ENCODE measurements at places on chromosomes 2 and 18.
A peak's percentile ranks its signal among the peaks of the same experiment; 100 is the strongest.

DNA sequence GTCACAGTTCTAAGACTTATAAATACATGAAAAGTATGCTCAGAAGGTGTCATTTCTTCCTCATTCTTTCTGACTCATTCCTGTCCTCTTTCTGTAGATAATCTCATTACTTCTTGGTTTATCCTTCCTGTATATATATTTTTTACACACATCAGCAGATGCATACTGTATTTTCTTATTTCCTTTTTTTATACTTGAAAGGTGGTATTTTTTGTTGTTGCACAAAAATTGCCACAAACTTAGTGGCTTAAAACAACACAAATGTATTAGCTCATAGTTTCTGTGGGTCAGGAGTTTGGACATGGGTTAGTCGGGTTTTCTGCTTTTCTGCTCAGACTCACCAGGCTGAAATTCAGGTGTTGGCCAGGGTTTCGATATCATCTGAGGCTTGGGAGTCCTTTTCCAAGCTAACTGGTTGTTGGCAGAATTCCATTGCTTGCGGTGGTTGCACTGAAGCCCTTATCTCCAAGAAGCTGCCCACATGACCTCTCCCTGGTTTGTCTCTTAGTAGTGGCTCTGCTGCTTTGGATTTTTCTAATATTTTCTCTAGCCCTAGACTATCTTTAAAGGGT lies 162.6 kb downstream of the FMNL2 start:
- no peak for DNase-seq

GRCh38 chr18:60826346-60826745 lies 453.8 kb upstream of the MC4R start:
- no peak for DNase-seq

DNA sequence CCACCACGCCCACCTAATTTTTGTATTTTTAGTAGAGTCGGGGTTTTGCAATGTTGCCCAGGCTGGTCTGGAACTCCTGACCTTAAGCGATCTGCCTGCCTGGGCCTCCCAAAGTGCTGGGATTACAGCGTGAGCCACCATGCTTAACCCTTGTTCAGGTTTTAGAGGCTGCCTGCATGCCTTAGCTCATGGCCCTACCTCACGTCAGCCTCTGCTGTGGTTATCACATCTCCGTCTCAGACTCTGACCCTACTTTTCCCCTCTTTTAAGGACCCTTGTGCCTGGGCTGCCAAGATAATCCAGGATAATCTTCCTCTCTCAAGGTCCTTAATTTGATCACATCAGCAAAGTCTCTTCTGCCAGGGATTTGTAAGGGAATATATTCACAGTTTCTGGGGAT lies 98.2 kb upstream of the PMAIP1 start:
- DNase-seq, result no peak

GRCh38 chr2:241724259-241724974 lies 10.0 kb upstream of the D2HGDH start:
- DNase-seq, result no peak

DNA sequence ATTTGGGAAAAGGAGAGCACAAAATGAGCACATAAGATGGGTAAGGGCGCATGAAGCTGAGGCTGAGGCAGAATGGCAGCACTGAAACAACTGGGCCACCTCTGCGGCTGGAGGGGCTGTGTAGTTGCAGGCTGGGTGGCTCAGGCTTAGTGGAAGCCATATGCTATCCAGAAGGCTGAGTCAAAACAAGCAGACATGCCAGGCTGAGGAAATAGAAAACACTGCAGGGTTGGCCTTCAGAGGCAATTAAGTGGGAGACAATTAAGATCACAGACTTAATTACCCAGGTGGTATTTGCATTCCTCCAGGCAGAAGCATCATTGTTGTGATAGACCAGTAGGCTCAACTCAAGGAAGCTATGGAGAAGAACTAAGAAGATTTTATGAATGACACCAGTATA lies 11.4 kb upstream of the XPO1 start:
- no peak for DNase-seq

GRCh38 chr2:63444565-63445288 lies 143.6 kb downstream of the WDPCP start:
- DNase-seq, result no peak

GRCh38 chr18:68017385-68017784 lies 500.9 kb upstream of the DSEL start:
- no peak for DNase-seq

DNA sequence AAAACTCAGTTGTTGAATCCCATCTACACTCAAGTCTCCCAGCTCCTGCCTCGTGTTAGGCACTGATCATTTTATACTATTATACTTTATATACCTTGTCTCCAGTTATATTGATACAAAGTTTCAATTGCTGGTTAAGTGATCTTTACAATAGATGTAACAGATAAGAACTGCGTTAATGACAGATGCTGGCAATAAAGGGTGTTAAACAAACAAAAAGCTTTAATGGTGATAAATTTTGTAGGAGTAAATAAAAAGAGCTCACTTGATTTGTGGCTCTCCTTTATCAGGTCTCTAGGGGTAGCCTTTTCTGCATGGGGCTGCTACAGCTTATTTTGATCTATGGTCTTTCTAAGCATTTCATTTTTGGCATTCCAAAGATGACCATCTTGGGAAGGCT lies 106.9 kb upstream of the GAREM1 start:
- DNase-seq, result no peak

GRCh38 chr2:144447535-144447934 lies 72.4 kb downstream of the ZEB2 start:
- no peak for DNase-seq

DNA sequence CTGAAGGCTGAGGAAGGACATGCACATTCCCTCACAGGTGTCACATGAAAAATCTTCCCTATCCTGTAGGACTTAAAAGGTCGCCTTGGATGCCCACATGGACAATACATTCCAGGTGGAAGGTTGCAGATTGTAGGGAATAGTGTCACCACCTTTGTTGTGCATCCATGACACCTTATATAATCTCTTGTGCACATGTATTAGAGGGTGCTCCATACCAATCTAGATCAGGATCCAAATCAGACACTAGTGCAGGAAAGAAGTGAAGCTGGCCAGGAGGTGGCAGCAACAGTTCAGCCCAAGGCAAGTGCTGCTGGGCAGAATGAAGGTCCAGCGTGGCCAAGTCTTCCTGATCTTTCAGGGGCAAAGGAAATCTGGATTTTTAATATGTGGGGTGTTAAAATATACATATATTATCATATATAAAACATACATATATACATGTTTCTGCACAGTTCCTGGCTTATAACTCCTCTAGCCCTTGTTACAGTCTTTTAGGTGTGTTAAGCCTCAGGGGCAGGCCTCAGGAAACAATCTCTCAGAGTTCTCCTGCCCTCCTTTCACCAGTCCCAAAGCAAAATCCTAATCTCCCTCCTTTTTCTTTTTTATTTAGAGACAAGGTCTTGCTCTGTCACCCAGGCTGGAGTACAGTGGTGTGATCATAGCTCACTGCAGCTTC lies 16.6 kb downstream of the NIF3L1 start:
- peak; percentile 62 for DNase-seq

- no peak for DNase-seq
These were observed 878.4 kb downstream of the CPS1 start for GRCh38 chr2:211434773-211435172.

DNA sequence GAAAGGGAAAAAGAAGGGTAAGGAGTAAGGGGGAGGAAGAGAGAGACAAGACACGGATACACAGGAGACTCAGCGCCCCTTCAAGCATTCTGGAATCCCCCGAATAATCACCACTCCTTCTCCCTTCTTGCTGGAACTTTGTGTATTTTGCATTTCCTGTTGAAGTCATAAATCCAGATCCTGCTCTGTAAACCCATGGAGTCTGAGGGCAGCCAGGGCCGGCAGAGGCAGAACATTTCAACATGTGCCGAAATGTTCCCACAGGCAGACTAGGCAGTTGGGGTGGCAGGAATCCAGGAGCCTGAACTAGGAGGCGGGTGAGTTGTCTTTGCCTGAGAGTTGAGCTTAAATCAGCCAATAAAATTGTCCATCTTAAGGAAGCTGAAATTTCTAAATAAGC lies 193.1 kb downstream of the SH3RF3 start:
- no peak for DNase-seq

- peak; percentile 74 for DNase-seq
These were observed 7.9 kb downstream of the CROCC2 start for GRCh38 chr2:240913810-240914644.

GRCh38 chr2:290090-290722 lies 2.3 kb upstream of the ALKAL2 start:
- DNase-seq, result peak; percentile 58

DNA sequence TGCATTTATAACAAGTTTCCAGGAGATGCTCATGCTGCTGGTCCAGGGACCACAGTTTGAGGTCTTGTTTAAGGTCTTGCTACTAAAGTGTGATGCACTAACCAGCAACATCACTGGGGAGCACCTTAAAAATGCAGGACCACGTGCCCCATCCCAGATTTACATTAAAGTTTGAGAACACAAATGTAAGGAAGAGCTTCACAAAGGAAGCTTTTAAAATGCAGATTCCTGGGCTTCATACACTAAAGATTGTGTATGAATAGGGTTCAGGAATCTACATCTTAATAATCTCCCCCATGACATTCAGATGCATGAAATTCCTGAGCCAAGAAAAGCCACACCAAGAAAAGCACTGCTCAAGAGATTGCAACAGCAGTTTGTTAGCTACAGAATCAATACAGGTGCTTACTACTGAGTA lies 235.3 kb upstream of the TANK start:
- no peak for DNase-seq

DNA sequence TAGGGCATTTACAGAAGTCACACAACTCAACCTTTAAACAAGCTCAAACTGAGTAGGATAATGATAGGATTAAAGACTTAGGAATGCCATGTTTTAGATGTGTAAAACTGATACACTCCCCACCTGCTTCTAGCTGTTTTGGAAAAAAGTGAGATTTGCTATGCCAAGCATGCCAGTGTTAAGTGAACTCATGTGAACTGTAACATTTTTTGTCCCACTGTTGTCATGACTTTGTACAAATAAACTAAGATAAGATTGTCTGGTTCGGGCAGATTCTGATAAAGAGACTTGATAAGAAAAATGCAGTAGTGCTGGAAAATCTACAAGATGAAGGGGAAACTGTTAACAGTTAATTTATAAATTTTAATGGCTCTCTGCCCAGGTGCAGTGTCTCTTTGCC lies 66.5 kb downstream of the GLS start:
- no peak for DNase-seq

DNA sequence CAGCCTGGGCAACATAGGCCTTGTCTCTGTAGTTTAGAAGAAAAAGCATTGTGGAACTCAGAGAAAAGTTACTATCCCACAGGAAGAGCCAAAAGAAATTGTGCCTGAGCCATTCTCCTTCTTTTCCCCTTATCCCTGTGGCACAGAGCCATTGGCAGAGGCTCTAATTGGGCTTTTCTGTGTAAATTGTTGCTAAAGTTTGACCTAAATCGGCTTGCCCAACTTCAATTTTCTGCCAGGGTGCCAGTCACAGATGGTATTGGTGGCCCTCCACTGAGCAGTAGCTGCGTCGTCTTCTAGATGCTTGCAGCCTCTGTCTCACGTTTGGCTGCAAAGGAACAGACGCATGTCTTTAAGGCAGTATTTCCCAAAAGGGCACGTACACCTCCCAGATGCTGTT lies 30.3 kb downstream of the ZNF532 start:
- DNase-seq, result no peak

DNA sequence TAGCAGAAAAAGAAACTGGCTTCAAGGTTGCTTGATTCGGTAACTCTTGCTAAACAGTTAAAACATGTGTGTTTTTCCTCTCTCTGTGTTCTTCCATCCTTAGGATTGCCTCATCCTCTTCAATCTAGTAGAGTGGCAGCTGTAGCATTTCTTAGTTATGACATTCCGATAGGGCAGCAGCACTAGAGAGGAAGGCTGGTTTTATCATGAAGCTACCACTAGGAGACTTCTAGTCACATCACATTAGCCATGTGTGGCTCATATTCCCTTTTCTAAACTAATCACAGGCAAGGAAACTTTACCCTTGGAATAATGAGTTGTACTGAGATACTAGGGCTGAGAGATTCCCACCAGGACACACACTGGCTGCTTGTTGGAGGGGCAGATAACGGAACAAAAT lies 187.6 kb downstream of the DOK6 start:
- no peak for DNase-seq

- no peak for DNase-seq
These were observed 816.6 kb downstream of the SATB2 start for GRCh38 chr2:198641161-198641560.

- no peak for DNase-seq
These were observed 296.3 kb upstream of the KCNJ3 start for GRCh38 chr2:154402213-154402612.

GRCh38 chr2:187451510-187451909 lies 3.5 kb upstream of the CALCRL start:
- DNase-seq, result no peak

DNA sequence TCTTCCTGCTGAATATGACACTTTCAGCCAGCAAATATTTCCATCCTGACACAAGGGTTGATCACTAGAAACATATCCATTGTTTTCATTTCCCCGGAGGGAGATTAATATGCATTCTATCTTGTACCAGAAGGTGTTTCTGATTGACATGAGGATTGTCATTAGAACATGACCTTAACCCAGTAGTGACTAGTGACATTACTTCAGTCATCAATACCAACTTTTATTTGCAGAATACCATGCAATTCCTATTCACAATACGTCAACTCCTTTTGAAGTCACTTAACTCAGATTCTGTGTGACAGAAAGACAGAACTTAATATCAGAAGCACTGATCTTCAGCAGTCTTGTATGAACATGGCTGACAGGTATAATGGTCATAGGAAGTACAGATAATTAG lies 1108.9 kb upstream of the CRIM1 start:
- no peak for DNase-seq

DNA sequence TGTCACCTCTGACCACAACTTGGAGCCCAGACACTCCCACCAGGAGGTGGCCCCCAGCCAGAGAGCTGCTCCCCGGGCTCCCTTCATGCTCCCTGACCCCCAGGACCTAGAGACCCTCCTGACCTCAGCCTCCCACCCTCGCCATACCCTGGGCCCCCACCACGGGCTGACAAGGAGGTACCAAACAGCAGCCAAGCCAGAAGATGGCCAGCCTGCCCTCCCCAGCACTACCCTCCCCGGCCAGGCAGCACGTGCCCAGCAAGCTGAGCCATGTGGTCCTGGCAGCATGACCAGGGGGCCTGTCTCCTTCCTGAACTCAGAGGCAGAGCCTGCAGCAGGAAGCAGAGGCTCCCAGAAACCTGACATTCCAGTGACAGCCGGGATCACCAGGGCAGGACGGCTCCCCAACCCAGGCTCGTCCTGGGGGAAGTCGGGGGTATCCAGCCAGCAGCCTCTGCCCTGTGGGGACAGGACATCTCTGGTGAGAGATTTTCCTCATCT lies 69.4 kb upstream of the GPC1 start:
- no peak for DNase-seq

- peak; percentile 89 for DNase-seq
These were observed 69.3 kb downstream of the MBP start for GRCh38 chr18:77063260-77063659.

- DNase-seq, result no peak
These were observed 275.9 kb upstream of the GCFC2 start for GRCh38 chr2:75986617-75987016.

DNA sequence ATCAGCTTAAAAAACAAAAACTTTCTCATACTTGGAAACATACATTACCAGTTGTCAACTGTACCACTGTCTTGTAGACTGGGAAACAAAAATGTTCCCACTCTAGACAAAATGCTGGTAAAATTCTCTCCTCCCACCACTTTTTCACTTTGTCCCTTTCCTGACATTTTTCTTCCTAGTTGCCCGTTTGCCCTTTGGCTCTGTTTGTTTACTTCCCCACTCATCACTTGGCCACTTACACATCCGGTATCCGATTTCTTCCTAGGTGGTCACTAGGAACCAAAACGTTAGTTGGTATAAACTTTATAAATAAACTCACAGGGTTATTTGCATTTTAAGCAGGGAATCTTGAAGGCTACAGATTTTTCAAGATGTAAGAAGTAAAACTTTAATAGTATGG lies 84.9 kb downstream of the METTL4 start:
- no peak for DNase-seq

GRCh38 chr18:36045241-36045991 lies 21.9 kb downstream of the RPRD1A start:
- no peak for DNase-seq
